ENCODE measurements at places on chromosomes 1 and 21.

DNA sequence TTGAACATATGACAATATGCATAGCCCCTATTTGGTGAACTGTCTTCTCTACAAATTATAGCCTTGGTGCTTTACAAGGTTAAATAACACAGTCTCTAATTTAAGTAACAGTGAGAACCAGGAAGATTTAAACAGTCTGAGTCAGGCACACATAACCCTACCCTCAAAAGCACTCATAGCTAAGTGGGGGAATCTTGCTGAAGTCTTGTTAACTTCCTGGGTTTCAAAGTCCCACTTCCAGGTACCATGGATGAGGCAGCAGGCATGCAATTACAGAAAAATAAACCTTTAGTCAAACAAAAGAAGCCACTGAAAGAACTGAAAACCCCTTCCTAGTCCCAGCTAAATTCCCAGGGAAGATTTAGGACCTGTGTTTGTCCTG, 147.6 kb downstream of the PBX1 start:
- no peak for DNase-seq

DNA sequence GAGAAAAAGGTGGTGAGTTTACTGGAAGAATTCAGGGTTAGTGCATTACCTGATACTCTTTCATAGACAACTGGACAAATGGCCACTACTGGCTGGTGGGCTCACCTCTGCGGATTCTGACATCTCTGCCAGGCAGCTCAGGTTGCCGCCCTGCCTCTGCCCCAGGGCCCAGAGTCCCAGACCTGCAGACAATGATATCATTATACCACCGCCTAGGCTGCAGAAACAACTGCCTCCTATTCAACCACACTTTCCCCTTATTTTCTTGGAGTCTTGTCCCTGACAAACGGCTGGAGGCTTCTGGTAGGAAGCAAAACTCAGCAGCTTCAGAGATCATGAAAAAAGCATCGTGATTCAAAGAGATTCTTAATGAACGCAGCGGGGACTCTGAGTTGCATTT, 37.0 kb downstream of the IRF2BP2 start:
- DNase-seq: no peak

GRCh38 chr1:201126832-201127754, at the start of gene ASCL5:
Gene ASCL5, minus strand, starts transcription at chr1:201127184. Its CDS starts 11,812 bp downstream, at chr1:201115372.
- DNase-seq: no peak

DNA sequence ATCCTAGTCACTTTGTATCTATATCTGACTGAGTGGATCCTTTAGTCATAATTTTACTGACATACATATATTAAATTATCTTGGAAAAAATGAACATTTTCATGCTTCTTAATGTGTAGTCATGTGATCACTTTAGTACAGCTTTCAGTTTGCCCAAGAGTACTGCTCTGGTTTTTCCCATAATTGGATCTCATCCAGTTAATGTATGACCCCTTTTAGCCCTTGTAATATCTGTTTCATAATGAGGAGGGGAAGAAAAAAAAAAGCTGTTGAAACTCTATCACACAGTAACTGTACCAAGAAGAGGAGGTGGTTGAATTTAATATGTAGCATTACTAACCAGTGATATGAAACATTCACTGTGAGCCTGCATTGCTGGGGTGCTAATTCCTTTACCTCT, 328.7 kb downstream of the PTPRC start:
- DNase-seq: no peak

DNA sequence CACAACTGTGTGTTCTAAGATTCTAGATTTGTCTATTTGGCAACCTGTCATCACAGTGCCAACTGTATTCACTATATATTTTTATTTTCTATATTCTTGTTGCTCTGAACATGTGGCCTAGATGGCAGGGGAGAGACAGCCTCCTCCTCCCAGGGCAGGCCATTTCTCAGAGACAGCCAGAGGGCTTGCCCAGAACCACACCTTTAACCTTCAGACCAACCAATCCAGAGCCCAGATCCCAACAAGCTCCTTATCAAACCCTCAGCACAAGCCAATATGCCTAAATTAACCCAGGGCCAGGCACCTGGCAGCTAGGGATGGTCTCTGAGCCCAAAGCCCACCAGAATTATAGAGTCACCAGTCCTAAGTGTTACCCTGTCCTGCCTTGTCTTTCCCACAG, 19.3 kb downstream of the TRIM11 start:
- no peak for DNase-seq

DNA sequence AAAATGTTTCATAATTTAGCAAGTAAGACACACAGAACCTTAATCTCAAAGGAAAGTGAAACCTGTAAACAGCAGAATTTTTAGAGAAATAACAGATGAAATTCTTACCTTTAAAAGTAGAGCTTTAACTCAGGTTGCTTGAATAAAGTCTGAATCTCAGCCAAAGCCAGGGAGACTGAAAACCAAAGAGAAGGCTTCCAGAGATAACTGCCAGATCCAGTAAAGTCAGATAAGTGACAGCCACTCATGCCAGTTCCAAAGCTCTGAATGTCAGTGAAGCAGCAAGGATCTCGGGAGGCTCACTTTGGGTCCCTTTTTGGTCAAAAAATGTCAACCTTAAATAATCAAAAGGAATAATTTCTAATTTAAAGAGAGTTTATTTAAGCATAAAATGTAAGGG, 199.9 kb upstream of the CHRM3 start:
- DNase-seq: no peak

DNA sequence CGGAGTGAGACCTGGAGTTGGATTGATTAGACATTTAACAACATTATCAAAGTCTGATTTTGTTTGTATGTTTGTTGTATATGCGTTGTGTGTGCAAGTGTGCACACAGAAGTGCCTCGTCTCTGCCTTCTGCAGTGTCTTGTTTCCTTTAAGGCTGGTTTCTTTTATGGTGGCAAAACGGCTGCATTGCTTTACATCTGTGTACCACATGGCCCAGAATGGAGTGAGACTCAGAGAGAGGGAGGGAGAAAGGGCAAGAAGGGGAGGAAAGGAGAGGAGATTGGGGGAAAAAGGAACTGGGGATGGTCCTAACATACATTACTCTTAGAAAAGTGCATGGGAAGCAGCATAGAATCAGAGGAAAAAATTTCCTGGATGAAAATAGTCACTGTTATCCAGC, 99.7 kb upstream of the WLS start:
- DNase-seq: no peak

- DNase-seq: no peak
Observed at GRCh38 chr1:9558946-9559545, 19.8 kb downstream of the SLC25A33 start.

GRCh38 chr1:113784104-113784779, 25.0 kb upstream of the PHTF1 start:
- no peak for DNase-seq

- DNase-seq: no peak
Observed at GRCh38 chr1:198628067-198628455, 10.8 kb upstream of the PTPRC start.

GRCh38 chr1:16718908-16719533, 21.3 kb upstream of the RNU1-4 start:
- no peak for DNase-seq

All from activated CD4-positive, alpha-beta T cell treated with anti-CD3 and anti-CD28 coated beads for 24 hours (primary cell).